GM04504 (cell line): ENCODE measurements at places on chromosomes 3 and 15.

DNA sequence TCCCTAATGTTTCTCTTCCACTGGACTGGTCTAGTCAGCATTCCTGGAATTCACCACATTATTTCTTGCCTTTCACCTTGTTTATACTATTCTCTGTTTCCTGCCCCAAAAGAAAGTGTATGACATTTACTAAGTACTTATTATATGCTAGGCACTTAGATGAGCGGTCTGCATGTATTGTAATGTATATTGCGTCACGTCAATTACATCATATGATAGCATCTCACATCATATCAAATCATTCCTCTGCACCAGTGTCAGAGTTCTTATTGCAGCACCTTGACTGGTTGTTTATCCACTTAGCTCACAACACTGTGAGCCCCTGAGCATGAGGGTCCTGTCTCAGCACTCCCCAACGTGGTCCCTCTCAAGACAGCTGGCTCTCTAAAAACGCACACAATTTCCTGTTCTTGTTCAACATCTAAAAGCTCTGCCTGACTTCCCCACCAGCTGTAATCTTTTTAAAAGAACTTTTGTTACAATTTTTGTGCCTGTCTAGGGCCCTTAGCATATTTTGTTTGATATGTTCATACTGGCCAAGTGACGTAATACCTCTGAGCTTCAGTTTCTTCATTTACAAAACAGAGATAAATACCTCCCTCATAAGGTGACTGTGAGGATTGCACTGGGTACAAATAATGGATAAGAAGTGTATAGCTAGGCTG is 58.8 kb downstream of the ARHGAP31 start:
- DNase-seq, result peak; percentile 39

DNA sequence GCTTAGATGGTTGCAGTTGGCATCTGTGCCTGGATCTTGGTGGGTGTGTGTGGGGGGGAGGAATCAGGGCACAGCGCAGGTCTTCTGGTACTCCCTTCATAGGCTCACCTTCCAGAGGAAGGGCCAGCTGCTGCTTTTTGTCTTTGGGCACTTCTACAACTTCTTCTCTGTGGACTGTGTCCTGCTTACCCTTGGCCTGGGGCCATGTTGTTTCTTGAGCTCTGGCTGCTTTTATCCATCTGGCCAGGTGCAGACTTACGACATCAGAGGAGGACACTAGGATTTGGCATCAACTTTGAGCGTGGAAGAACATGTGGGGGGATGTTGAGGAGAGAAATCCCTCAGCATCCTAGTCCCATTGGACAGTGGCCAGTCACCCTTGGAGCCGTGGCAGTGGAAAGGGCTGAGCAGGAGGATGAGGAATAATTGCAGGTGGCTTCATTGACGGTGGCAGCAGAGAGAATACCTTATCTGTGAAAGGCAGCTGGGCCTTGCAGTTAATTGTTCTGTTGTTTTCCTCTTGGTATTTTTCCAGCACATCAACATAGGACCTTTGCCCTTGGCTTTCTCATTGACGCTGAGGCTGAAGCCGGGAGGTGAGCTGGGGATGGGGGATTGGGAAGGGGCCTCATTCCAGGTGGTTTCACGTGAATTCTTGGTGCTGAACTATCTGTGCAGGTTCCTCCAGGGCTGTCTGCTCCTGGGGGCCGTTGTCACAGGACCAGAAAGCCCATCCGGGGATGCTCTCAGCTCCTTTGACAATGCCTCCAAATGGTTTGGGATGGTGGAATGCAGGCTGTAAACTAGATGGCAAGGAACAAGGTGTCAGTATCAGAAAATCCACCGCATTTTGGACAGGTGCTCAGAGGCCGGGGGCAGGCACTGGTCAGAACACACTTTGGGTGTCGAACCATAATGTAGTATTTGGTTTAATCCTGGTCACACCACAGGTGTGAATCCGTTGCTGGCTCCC is 9.7 kb downstream of the EPHB1 start:
- DNase-seq, result no peak

- peak; percentile 28 for DNase-seq
Measured at GRCh38 chr3:52436500-52437149, 8.3 kb downstream of the SEMA3G start.

GRCh38 chr15:88830016-88830415 is 26.8 kb downstream of the ACAN start:
- no peak for DNase-seq

- DNase-seq, result no peak
Measured at GRCh38 chr3:184380627-184381260, 890 bp downstream of the CHRD start.

DNA sequence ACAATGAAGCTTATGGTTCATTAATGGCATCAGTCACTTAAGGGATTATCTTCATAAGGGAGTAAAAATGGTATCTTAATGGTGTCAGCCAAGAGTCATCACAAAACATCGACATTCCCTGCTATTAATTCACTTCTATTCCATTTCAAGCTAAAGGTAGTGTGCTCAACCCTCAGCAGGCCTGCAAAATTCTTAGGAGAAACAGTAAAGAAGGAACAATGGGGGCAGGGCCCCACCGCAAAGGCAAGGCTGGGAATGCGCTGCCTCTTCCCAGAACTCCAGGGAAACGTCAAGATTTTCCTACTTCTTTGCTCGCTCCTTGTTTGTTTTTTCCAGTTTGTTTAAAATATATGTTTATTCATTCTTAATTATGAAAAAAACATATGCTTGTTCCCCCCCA is 187.3 kb upstream of the TSC22D2 start:
- DNase-seq, result no peak

GRCh38 chr15:58590926-58591325 is 158.6 kb downstream of the ADAM10 start:
- DNase-seq, result no peak

- no peak for DNase-seq
Measured at GRCh38 chr3:64489361-64490044, 198.3 kb downstream of the ADAMTS9 start.

- no peak for DNase-seq
Measured at GRCh38 chr3:79517766-79518413, 249.9 kb downstream of the ROBO1 start.

GRCh38 chr3:129732200-129732876 is 125.9 kb upstream of the PLXND1 start:
- DNase-seq, result no peak

DNA sequence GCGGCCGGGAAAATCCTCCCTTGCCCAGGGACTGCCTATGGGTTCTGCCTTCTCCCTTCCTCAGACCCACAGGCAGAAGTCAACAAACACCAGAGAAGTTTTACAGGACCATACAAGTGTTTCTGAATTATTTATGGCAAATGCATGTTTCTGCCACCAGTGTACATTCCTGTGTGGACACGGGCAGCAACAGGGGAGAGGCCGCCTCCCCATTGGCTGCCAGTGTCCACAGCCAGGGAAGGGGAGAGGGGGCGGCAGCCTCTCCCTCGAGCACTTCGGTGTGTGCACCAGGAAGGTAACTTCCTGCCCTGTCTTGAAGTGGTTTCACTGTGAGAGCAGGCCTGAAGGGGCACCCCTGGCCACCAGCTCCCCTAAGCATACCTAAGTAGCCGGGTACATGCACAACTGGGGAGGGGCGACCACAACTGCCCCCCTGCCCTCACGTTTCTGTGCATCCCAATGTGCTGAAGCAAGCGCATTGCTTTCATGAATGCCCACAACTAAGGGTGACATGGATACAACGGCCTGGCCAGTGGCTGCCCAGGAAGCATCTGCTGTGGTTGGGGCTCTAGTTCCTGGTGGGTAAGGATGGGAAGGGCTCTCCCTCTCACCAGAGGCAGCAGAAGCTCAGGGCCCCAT is 14.8 kb upstream of the SHISA5 start:
- DNase-seq, result no peak

GRCh38 chr3:100103558-100104441 is 10.5 kb downstream of the FILIP1L start:
- DNase-seq, result no peak
